ENCODE measurements at places on chromosomes 2 and 18.

DNA sequence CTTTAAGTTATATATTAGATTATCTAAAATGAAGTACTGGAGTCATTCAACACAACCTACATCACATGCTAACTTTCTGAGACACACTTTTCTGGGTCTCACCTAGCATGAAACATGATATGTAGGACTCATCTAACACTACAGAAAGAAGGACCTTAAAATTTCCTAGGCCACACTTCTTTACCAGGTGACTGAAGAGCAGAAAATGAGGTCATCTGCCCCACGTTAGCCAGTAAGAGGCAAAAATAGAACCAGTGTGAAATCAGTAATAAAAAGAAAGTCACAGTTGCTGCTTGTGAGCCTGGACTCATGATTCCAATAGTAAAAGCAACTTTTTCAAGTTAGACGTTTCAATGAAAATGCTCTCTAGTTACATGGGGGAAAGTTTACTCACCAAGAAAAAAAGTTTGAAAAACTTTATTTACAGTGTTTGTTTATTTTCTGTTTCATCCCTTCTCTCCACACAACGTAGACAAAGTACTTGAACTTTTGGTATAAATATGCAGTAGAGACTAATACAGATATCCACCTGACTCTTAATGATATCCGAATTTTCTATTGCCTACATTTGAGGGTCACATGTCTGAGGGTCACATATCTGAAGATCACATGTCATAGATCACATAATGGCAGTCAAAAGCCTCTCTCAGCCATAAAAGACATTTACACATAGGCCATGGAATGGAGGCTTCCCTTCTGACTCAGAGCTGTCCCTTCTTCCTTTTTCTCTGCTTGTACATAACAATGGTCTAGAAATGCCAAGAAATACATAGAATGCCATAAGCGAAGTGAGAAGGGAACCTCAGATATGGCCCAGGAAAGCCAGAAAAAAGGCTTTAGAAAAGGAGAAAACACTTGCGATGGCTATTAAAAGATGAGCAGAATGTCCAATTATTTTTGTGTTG lies 362.9 kb downstream of the ZEB2 start:
- DNase-seq, result no peak
- no peaks in the 10 kb centered on the region for H3K4me1 ChIP-seq

DNA sequence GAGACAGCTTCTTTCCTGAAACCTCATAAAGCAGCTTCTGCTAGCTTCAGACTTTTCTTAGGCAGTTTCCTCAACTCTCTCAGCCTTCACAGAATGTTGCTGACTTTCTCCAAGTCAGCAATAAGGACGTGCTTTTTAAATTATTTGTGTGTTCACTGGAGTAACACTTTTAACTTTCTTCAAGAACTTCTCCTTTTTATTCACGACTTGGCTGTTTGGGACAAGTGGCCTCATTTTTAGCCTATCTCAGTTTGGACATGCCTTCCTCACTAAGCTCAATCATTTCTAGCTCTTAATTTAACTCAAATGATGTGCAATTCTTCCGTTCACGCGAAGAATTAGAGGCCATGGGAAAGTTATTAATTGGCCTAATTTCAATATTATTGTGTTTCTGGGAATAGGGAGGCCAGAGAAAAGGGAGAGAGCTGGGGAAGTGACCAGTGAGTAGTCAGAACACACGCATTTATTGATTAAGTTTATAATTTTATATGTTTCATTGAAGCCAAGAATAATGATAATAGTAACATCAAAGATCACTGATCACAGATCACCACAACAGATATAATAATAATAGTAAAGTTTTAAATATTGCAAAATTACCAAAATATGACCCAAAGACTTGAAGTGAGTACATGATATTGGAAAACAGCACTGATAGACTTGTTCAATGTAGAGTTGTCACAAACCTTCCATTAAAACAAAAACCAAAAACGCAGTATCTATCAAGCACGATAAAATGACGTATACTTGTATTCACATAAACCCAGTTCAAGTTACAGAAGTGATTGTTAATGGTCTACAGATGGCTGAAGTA lies 4.8 kb downstream of the REG1A start:
- no peaks in the 10 kb centered on the region for H3K4me1 ChIP-seq
- DNase-seq, result no peak
- no peak overlapping the region for H3K4me3 ChIP-seq
- H3K27ac ChIP-seq, result no peak overlapping the region

- peak; percentile 78 for DNase-seq
- H3K27me3 ChIP-seq, result 0 out of 3 replicates have a peak, but pooled peaks cover 9% of the 10 kb centered on the region
- H3K36me3 ChIP-seq, result no peaks in the 10 kb centered on the region
- H3K4me3 ChIP-seq, result no peak overlapping the region
These were observed 97.1 kb upstream of the RMDN2 start for GRCh38 chr2:37827911-37828511.

- H3K27me3 ChIP-seq, result no peaks in the 10 kb centered on the region
- H3K36me3 ChIP-seq, result no peaks in the 10 kb centered on the region
- no peak overlapping the region for H3K27ac ChIP-seq
- no peak overlapping the region for H3K4me3 ChIP-seq
- DNase-seq, result no peak
- H3K4me1 ChIP-seq, result peaks cover 4% of the 10 kb centered on the region
These were observed 42.6 kb upstream of the MAP3K20 start for GRCh38 chr2:173033084-173033483.

GRCh38 chr2:8641301-8641965 lies 40.4 kb upstream of the ID2 start:
- H3K36me3 ChIP-seq, result no peaks in the 10 kb centered on the region
- H3K27ac ChIP-seq, result no peak overlapping the region
- no peak for DNase-seq
- H3K4me1 ChIP-seq, result peaks cover 49% of the 10 kb centered on the region
- no peaks in the 10 kb centered on the region for H3K27me3 ChIP-seq

Data from HepG2 (cell line).